ENCODE measurements at places on chromosomes 5 and 9.

GRCh38 chr5:179241764-179242370 lies 103.4 kb downstream of the ADAMTS2 start:
- DNase-seq: no peak
- H3K4me3 ChIP-seq: no peak overlapping the region
- no peaks in the 10 kb centered on the region for H3K27me3 ChIP-seq
- no peaks in the 10 kb centered on the region for H3K36me3 ChIP-seq

GRCh38 chr5:173231996-173232498 lies 3.0 kb downstream of the NKX2-5 start:
- peaks cover 8% of the 10 kb centered on the region for H3K4me1 ChIP-seq
- no peak for DNase-seq
- H3K4me3 ChIP-seq: no peak overlapping the region

DNA sequence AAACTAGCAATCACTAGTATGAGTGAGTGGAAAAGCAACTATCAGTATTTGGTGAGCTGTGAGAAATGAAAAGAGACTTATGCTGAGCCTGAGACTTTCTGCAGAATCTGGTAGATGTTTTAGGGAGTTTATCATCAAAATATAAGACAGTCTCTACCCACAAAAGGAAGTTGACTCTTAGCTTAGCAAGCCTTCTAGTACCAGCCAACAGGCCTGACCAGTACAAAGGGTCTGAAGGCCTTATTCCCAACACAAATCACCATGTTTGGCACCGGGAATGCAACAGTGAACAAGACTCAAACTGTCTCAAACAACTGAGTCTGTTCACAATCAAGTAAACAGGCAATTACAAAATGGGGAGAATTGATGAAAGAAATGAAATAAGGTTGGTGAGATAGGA lies 244.4 kb downstream of the CWC27 start:
- no peaks in the 10 kb centered on the region for H3K27me3 ChIP-seq
- no peak overlapping the region for H3K4me3 ChIP-seq
- H3K4me1 ChIP-seq: no peaks in the 10 kb centered on the region
- H3K36me3 ChIP-seq: no peaks in the 10 kb centered on the region

DNA sequence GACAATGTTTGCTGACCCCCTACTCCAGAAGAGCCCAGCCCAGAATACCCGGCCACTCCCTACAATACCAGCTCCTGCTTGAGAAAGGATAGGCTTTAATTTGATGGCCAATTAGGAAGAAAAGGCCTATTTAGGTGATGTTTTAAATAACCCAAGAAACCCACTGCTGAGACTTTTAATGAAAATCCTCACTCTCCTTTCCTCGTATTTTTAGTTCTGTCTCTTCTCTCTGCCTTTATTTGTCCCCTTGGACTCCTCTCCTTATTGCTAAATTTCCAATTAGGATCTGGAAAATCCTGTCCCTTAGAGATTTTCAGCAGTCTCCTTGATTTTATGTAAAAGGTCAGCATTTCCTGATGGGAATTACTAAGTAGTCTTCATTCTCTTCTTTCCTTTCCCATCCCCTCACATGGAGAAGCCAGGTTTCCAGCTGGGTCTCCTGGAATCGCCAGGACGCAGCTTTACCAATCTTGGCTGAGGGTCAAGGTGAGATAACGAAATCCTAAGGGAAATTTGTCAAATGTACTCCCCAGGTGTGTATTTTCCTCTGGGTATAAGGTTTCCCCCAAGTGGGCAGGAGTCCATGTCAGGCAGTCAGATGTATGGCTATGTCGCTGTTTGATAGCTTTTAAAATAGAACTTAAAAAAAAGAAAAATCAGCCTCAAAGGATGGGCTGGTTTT lies 11.7 kb downstream of the STC2 start:
- H3K27ac ChIP-seq: peak overlapping the region; percentile 7
- peaks cover 66% of the 10 kb centered on the region for H3K36me3 ChIP-seq
- no peak for DNase-seq
- no peak overlapping the region for H3K4me3 ChIP-seq

- H3K4me1 ChIP-seq: peaks cover 23% of the 10 kb centered on the region
- peak; percentile 55 for DNase-seq
- peak overlapping the region; percentile 46 for H3K4me3 ChIP-seq
These were observed 446.4 kb downstream of the ISL1 start for GRCh38 chr5:51829691-51830090.

GRCh38 chr9:123455187-123455586 lies 99.2 kb downstream of the CRB2 start:
- no peaks in the 10 kb centered on the region for H3K4me1 ChIP-seq
- H3K27ac ChIP-seq: no peak overlapping the region
- no peak overlapping the region for H3K4me3 ChIP-seq
- DNase-seq: no peak

DNA sequence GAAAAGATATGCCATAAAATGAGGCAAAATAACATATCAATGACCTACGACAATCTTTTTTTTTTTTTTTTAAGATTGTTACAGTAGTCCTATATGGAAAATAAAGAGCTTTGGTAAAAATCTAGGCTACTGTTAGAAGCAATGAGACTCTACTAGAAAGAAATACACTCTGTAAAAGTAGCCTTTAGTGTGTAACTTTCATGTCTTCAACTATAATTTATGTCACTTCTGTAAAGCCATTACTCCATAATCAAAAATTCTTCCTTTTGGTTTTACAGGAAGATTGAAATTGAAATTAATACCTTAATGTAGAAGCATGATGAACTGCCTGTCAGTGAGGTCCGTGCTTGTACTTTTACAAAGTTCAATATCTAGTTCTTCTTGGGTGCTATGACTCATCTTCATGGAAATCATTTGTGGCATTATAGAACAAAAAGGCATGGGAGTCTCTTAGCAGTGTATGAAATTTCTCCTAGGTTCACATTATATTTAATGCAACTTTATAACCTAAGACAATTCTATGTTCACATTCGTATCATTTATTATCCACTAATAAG lies 1393.1 kb downstream of the EFNA5 start:
- no peak overlapping the region for H3K27ac ChIP-seq
- no peaks in the 10 kb centered on the region for H3K4me1 ChIP-seq
- H3K36me3 ChIP-seq: no peaks in the 10 kb centered on the region
- DNase-seq: no peak
- no peak overlapping the region for H3K4me3 ChIP-seq

GRCh38 chr5:131533836-131534235 lies 101.2 kb downstream of the RAPGEF6 start:
- DNase-seq: no peak
- peaks cover 17% of the 10 kb centered on the region for H3K4me1 ChIP-seq
- peaks cover 22% of the 10 kb centered on the region for H3K36me3 ChIP-seq
- no peaks in the 10 kb centered on the region for H3K27me3 ChIP-seq

DNA sequence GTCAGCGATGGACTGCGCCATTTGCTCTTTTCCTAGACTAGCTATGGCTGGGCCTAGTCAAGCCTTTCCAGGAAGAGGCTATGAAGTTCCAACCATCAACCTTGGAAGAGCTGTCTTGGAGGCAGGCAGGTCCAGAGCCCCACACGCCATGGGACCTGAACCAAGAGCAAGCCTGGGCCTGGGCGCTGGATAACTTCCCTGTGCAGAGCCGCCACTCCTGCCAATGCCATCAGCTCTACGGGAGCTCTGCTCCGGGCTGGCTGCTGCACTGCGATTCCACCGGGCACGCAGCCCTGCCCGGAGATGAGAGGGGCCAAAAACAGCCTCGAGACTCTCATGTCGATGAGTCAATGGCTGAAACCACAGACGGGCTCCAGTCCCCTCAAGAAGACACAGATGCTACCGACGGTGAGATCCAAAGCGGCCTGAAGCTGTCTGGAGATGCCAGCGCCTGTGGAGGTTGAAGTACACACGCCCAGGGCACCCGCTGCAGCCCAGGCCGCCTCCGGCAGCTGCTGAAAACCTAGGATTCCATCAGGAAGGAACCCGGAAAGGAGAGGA lies 103.7 kb upstream of the SELENOP start:
- no peaks in the 10 kb centered on the region for H3K36me3 ChIP-seq
- H3K4me3 ChIP-seq: no peak overlapping the region
- no peaks in the 10 kb centered on the region for H3K27me3 ChIP-seq
- H3K4me1 ChIP-seq: peaks cover 4% of the 10 kb centered on the region
- no peak overlapping the region for H3K27ac ChIP-seq

DNA sequence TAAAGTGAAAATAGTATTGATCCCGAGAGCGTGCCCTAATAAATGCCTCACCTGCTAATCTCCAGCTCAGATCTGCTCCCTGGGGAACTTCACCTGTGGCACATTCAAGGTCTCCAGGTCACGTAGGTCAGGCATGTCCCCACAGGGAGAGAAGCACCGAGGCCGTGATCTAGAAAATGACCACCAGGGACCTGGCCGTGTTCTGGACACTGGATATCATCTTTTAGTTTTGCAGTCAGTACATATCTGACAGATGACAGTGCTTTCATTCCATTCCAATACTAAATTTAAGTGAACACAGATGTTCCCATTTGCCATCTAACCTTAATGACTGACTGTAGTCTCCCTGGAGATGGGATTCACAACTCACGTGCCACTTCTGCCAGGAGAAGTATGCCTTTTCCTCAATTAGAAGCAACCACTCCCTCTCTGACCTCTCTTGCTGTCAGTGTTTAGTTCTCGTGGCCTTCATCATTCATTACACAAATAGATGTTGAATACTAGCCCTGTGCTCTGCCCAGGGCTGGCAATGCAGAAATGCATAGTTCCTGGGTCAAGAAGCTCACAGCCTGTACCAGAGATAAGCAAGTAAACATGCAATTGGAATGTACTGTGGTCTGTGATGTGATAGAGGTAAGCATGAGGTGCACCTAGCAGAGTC lies 276.5 kb downstream of the NTRK2 start:
- no peaks in the 10 kb centered on the region for H3K27me3 ChIP-seq
- no peak for DNase-seq
- no peak overlapping the region for H3K4me3 ChIP-seq
- peaks cover 14% of the 10 kb centered on the region for H3K4me1 ChIP-seq
- peaks cover 8% of the 10 kb centered on the region for H3K36me3 ChIP-seq
- H3K27ac ChIP-seq: no peak overlapping the region

DNA sequence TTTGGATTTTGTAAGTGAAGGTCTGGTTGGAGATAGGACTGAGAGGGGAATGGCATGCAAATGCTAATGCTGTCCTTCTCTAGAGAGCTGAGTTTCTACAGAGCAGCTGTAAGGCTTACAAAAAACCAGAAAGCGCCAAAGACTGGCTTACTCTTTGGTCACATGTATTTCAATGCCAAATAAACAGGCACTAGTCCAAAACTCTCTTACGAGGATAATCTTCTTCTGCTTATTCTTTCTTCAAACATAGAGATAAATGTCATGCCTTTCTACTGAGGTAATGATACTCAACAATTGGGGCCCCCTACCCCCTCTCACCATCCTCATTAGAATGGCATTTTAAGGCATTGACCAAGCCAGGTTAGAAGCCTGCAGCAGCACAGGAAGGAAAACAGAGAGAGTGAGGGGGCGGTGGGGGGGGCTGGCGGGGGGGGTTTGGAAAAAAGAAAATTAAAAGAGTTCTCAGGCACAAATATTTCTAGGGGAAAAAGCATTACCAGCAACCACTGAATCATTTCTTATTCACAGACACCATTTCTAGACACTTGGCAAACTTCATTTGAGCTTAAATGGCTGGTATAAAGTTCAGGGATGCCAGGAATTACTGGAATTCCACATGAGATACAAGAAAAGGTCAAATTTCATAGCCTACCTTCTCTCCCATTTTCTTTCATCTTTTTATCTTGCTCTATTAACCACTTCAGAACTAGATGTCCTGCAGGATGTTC lies 34.0 kb downstream of the PUM3 start:
- H3K36me3 ChIP-seq: peaks cover 80% of the 10 kb centered on the region
- no peaks in the 10 kb centered on the region for H3K27me3 ChIP-seq
- no peak overlapping the region for H3K27ac ChIP-seq

DNA sequence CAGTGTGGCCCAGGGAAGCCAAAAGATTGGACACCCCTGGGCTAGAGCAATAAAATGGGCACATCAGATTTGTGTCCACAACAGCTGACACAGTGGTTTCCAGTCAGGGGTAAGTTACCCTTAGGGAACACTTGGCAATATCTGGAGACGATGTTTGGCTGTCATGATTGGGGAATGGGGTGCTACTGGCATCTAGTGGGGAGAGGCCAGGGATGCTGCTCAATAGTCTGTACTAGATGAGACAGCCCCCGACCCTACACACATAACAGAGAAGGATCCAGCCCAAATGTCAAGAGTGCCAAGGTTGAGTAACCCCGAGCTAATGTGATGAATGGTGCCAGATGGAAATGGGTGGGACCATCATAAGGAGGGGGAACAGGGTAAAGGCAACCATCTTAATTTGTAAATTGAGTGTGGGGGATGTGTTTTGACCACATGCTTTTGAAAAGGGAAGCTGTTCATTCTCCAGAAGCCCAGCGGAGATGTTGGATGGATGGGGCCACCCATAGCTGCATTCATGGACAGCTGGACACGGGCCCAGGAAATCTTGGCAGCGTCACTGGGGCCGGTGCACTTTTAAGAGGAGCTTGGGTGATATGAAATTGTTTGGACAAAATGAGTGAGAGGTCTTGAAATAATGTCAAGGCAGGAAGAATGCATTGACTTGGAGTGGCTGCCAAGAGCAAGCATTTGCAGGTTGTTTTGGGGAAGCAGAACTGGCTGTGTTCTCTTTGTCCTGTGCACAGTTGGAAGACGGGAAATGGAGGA lies 33.4 kb downstream of the SYK start:
- no peak overlapping the region for H3K27ac ChIP-seq
- H3K27me3 ChIP-seq: no peaks in the 10 kb centered on the region
- no peak for DNase-seq
- no peak overlapping the region for H3K4me3 ChIP-seq

GRCh38 chr9:117029341-117029740 lies 342.2 kb downstream of the TRIM32 start:
- H3K4me1 ChIP-seq: no peaks in the 10 kb centered on the region
- no peaks in the 10 kb centered on the region for H3K36me3 ChIP-seq
- no peak overlapping the region for H3K4me3 ChIP-seq
- DNase-seq: no peak
- H3K27ac ChIP-seq: no peak overlapping the region

DNA sequence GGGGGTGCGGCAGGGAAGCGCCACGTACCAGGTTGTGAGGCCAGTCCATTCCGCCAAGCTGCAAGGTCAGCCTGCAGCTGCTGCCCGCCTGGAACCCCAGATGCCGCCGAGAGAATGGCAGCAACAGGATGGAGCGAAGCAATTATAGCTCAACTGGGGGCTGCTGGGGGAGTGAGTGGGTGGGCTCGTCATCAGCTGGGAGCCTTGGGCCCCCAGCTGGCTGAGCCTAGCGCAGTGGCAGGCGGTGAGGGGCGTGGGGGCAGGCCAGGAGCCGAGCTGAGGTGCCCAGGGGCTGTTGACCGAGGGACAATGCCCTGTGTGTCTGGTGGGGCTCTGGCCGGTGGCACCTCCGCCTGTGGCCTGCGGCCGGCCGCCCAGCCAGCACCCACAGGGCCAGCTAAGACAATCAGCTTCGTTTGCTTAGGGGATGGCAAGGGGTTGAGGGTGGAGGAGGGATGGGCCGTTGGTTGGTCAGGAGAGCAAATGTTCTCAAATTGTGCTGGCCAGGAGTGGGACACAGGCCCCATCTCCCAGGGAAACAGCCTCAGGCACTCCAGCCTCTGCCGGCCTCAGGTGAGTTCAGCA lies at the start of gene IL17B:
TSS of gene IL17B (minus strand) at position 116 of the 585 bp plus-strand sequence. CDS start at position 49, 67 bp downstream.
- H3K27me3 ChIP-seq: no peaks in the 10 kb centered on the region
- H3K36me3 ChIP-seq: peaks cover 5% of the 10 kb centered on the region
- DNase-seq: no peak
- H3K27ac ChIP-seq: no peak within 1 kb of the TSS
- H3K4me3 ChIP-seq: no peak within 1 kb of the TSS

Measured in MCF 10A (cell line).